ENCODE measurements at places on chromosomes 7 and 10.

DNA sequence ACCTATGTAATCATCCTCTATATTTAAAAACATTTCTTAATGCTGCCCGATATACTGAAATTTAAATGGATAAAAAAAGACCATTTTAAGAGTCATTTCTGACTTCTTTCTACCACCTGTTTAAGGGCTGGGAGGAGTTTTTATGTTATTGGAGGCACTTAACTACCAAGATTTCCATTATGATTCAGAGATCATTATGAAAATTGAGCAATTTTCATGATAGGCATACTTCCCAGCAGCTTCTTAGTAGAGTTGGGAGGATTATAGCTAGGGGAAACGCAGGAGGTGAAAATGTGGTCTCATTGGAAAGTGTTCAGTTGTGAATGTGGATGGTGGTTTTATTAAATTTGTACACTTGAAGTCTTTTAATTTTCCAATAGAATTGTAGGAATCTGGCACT lies 28.4 kb upstream of the FAM204A start:
- DNase-seq, result no peak

- DNase-seq, result no peak
These were observed 8.2 kb downstream of the ATE1 start for GRCh38 chr10:121919666-121920065.

DNA sequence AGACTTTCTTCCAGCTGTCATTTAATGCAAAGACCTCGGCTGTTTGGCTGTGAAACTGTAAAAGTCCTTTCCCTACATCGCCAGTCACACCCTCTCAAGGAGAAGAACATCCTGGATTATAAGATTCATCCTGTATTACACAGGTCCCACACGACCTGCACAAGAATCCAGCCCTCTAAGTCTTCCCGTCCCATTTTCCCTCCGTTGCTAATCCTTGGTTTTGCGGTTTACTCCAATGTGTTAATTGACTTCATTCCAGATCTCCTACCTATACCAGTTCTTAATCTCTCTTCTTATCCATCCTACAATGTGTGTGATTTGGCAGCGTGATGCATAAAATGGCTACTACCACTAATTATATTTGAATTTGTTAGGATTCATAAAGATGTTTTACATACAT lies 110.4 kb downstream of the COL28A1 start:
- DNase-seq, result no peak

GRCh38 chr10:24502801-24503460 lies 220.8 kb downstream of the ARHGAP21 start:
- DNase-seq, result no peak

DNA sequence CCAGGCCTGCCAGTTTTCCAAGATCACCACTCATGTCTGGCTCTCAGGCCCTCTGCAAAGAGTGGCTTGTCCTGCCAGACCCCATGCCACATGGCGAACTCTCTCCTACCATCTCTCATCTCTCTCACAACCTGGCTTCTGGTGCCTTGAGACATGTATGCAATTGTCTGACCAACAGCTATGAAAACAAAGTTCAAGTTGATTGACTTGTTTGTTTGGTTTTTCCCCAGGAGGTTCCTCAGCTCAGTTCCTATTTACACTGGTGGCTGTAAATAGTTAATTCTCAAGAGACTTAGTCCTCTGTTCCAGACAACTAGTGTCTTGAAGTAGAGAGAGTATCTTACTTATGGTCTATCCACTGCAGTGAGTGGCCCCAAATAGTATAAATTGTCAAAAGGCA lies 131.8 kb downstream of the SNX10 start:
- no peak for DNase-seq

DNA sequence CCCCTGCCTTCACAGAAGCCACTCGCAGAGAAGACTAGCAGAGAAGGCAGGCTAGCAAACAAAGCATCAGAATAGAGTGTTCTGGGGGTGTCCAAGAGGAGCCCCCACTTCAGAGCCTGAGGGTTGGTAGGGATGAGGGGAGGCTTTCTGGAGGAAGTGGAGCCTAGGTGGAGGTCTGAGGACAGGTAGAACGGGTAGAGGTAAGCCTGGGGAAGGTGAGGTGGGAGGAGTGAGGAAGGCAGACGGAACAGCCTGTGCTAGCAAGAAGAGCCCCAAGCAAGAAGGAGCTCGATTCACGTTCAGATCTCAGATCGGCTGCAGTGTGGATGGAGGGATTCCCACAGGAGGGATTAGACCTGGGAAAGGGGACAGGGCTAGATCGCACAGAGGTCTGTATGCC lies 66.0 kb upstream of the DUSP5 start:
- no peak for DNase-seq

DNA sequence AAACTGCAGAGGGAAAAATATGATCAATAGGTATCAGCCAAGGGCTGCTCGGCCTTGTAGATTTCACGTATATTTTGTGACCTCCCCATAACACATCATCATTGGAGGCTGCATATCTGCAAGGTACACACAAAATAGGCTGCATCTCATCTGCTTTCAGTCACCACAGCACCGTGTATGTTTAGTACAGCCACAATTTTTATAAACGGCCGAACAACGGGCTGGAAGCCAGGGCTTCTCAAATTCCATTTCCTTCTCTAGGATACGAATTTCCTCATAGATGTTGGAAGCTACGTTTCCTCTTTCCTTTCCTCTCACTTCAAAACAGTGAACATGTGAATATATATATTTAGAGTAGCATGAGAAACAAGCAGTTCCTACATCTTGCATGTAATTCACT lies 20.2 kb upstream of the FOXK1 start:
- no peak for DNase-seq

- no peak for DNase-seq
These were observed 181.4 kb downstream of the GNAT3 start for GRCh38 chr7:80330434-80330833.

All from CD4-positive, alpha-beta T cell treated with Interleukin-12 subunit alpha and Interleukin-12 subunit beta, for 1 hour (primary cell).